Neural progenitor cell (in vitro differentiated cells): ENCODE measurements at places on chromosomes 4 and X.

- DNase-seq = no peak
Observed at GRCh38 chrX:38959736-38960135, 158.5 kb downstream of the MID1IP1 start.

DNA sequence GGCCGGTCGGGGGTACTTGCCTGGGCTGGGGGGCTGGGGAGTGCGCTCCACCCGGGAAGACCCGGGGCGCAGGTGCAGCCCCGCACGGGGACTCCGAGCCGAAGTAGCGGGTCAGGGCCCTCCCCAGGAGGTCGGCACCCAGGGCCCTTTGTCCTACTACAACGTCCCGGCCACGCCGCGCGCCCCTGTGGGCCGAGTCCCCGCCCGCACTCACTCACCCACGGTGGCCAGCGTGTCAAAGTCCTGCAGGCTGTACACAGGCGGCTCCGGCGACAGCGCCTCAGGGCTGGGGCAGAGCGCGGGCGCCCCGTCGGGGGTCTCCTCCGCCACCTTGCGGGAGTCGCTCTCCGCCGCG lies 602 bp downstream of the PRKX start:
- no peak for DNase-seq

- no peak for DNase-seq
Observed at GRCh38 chr4:20323991-20324390, 72.3 kb downstream of the SLIT2 start.

- no peak for DNase-seq
Observed at GRCh38 chr4:41399231-41399630, 138.7 kb upstream of the LIMCH1 start.

GRCh38 chr4:656436-657337 lies 17.4 kb downstream of the ATP5ME start:
- DNase-seq = peak; percentile 2

DNA sequence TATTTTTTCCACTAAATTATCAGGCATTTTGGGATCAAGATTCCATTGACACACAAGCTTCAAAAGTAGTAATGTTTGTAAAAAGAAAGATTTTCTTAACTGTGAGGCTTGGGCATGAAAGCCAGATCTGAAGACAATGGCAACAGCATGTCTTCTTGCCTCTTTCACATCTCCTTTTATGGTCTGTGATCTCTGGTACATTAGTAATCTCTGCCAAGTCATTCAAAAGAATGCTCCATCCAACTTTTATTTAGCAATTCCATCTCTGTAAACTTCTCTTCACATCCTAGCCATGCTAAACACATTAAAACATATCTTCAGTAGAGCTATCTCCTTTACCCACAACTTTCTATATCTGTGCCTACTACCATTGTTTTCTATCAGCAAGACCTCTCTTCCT lies 465.4 kb downstream of the FAT4 start:
- DNase-seq = no peak

- no peak for DNase-seq
Observed at GRCh38 chr4:73721435-73721834, 18.9 kb upstream of the CXCL8 start.

GRCh38 chr4:53571936-53572599 lies 19.2 kb downstream of the LNX1 start:
- no peak for DNase-seq

DNA sequence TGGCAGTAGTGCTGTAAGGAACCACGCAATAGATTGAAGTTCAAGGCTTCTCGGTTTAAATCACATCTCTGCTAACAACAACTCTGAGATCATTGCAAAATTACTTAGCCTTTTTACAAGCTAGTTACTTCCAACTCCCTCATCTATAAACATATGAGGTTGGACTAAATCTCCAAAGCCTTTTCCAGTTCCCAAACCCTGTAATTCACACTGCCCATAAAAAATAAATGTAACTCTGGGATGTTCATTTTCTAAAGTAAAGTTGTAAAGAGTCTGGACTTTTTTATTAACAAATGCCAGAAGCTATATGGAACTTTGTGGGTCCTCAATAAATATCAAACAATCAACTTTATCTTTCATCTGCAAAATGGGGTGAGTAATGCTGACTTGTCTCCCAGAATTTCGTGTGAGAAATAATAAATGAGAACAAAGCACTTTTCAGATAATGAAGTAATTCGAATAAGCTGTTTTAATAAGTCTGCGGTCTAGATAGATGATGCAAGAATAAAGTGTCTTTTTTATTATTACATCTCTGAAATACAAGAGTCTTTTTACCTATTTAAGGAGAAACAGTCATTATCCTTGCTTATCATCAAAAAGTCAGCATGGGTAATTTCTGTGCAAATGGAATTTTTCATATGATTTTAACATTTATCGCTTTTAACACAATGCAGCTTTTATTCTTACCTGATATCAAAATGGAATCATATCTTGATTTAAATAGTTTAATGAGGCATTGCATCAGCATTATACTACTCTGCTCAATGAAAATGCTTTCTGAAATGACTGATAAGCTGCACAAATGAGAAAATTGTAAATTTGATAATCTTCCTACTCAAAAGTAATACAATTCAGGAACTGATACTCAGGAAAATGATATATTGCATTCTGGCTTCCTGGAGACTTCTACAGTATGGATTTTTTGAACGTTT lies 252.6 kb downstream of the BANK1 start:
- no peak for DNase-seq

DNA sequence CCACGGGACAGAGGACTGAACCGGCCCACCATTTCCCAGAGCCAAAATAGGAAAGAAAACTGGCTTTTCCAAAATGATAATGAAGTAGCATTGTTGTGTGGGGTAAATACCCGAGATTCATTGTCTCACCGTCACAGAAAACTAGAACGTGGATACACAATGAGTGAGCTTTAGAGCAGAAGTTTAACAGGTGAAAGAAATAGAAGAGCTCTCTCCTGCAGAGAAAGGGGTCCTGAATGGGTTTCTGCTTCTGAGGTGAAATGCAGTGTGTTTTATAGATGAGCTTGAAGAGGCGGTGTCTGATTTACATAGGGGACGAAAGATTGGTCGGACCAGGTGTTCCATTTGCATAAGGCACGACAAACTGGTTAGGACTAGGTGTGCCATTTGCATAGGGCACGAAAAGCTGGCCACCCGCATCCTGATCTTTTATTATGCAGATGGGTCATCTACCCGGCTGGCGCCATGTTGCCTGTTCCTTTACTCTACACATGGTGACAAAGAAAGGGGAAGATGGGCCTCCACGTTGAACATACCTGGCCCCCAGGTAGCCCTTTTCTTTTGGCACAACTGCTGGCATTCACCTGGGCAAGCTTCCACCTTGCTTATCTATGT lies 118.1 kb downstream of the ATXN3L start:
- peak; percentile 74 for DNase-seq

DNA sequence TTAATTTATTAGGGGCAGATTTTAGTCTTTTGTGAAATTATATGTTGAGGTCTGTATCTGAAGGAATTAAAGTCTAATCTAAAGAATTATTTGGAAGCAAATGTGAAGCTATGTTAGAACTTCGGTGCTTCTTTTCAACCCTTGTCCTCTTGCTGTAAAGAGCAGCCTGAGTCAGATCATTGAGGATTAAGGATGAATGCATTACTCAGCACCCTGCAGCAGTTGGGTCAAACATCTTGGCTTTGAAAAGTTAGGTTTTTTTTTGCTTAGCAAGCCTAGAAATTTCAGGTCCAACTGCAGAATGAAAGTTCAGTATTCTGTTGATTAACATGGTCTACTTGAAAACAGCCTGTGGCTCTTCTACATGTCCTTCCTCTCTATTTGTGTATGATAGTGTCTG lies 57.6 kb downstream of the SLC4A4 start:
- peak; percentile 3 for DNase-seq

DNA sequence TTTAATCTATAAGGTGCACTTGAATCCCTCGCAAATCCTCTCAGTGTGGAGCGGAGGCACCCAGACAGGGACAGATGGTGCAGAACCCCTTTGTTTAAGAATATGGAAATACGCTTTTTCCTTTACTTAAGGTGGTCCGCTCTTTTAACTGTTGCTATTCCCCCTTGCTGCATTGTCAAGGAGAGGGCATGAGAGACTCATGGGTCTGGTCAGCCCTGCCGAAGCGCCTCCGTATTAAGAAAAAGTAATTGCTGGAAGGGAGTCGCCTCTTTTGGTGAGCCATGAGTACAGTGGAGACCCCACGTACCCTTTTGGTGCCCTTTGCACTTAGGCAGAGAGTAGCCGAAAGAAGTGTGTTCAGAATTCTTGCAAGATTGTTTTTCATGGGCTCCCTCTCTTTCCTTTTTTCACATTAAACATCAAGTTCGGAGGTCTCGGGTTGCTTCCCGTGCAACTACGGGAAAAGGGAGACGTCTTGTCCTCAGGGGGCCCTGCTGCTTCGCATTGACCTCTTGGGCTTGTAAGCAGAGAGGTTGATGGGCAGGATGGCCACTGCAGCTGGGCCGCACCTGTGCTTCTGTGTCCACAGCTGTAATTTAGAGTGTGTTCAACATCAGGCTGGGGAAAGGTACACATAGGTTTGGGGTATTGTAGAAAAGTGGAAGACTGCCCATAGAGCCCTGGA lies 109.6 kb downstream of the SPRY1 start:
- no peak for DNase-seq

DNA sequence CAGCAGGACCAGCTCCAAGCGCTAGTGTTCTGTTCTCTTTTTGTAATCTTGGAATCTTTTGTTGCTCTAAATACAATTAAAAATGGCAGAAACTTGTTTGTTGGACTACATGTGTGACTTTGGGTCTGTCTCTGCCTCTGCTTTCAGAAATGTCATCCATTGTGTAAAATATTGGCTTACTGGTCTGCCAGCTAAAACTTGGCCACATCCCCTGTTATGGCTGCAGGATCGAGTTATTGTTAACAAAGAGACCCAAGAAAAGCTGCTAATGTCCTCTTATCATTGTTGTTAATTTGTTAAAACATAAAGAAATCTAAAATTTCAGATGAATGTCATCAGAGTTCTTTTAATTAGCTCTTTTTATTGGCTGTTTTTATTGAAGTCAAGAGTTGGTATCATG lies 186.5 kb downstream of the AR start:
- no peak for DNase-seq

DNA sequence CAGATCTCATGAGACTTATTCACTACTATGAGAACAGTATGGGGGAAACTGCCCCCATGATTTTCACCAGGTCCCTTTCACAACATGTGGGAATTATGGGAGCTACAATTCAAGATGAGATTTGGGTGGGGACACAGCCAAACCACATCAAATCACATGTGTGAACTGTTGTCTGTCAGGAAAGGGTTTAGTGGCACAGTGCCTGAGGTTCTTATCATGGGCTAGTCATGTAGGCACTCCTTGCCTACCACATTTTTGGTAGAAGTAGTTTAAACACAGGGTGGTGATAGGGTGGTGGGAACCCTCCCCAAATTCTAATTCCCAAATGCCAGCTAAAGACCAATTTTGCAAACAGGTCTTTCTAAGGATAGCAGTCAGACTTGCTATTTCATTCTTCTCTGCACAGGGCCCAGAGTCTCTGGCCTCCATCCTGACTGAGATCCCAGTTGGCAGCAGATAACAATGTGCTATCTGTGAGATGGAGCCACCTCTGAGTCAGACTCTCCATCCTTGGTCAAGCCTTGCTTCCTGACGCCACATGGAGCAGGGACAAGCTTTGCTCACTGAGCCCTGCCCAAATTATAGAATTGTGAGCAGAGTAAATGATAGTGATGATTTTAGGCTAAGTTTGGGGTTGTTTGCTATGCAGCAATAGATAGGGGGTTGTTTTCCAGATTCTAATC lies 33.5 kb upstream of the SETD7 start:
- DNase-seq = no peak

GRCh38 chr4:166823126-166823525 lies 411.2 kb downstream of the SPOCK3 start:
- DNase-seq = no peak

GRCh38 chrX:38305971-38306370 lies 21.3 kb downstream of the RPGR start:
- no peak for DNase-seq

DNA sequence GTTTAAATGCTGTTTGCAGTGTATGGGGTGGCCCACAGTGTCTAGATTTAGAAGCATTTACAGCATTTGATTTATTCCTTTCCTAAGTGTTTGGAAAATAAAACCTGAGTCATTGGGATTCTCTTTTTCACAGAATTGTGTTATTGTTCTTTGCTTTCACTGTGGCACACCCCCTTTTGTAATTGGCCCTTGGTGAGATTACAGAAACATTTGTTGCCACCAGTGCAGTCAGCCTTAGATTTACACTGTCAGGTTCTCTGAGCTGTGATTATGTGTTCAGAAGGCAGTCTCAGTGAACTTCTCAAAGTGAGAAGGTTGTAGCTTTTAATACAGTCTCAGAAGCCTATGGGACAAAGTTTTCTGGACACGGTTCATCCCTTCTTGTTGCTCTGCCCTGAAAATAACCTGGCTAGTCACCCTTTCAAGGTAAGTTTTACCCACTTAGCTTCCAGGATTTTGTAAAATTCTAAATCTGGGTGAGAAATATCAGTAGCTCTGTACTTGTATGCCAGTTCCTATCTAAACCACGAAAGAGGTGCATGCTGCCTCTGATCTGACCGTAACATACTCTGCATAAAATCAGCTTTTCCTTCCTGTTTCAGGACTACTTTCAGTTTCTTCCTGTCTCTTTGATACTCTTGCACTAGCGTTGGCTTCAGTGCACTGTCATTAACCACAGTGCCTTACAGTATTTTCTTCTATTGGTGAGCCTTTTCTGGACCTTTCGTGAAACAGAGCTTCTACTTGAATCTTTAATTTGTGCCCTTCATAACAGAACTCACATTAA lies 12.6 kb downstream of the RUFY3 start:
- peak; percentile 16 for DNase-seq

DNA sequence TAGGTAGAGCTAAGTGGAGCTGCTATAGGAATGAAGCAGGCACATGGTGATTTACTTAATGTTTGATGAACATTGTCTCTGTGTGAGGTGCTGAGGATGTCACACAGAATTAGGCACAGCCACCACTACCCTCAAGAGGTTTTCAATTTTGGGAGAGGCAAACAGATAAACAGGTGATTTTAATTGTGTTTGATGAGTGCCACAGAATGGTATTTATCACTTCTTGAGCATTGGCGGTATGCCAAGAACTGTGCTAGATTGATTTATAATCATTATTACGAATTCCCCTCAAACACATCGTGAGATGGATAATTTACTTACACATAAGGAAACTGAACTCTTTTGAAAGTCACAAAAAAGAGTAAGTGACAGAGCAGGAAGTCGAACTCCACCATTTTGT lies 74.8 kb downstream of the FREM3 start:
- no peak for DNase-seq

- no peak for DNase-seq
Observed at GRCh38 chr4:168362025-168362401, 43.5 kb upstream of the DDX60 start.

DNA sequence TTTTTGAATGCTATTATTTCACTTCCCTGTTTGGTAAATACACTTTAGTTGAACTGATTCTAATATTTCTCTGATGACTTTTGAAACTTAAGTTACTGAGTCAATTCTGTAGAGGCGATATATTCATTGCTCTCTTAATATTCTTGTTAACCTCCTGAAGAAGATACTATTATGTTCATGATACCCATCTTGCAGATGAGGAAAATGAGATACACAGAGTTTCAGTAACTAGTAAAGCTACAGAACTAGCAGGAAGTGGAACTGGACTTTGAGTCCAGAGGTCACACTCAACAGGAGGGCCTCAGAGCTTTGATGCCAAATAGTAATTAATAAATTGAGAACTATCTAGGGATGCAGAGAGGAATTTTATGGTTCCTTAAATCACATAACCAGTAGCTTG lies 70.0 kb downstream of the PCDH7 start:
- DNase-seq = no peak
